ENCODE measurements at places on chromosomes 6 and 20.

GRCh38 chr6:43339168-43339567, 30.3 kb downstream of the ZNF318 start:
- no peak for DNase-seq

GRCh38 chr6:165643015-165643414, 20.0 kb downstream of the PDE10A start:
- DNase-seq = no peak

DNA sequence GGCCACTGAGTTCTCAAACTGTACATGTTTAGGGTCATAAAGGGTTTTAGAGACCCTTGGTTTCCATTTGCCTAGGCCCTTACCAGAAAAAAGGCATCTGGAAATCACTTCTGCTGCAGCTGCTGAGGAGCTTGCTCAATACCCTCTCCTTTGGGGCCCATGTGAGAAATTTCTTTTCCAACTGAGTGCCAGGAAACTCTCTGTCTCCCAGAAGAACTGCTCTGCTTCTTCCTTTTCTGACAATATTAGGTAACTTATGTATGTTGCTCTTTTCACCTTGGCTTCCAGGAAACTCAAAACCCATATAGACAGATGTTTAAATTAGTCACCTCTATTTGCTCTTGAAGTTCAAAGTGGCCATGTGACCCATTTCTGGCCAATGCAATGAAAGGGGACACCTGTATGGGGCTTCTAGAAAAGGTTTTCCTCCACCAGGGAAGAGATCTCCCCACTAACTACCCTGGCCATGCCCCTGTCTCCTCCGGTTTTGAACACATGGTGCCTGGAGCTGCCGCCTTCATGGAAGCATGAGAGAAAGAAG, 121.6 kb downstream of the PREX1 start:
- no peak for DNase-seq

DNA sequence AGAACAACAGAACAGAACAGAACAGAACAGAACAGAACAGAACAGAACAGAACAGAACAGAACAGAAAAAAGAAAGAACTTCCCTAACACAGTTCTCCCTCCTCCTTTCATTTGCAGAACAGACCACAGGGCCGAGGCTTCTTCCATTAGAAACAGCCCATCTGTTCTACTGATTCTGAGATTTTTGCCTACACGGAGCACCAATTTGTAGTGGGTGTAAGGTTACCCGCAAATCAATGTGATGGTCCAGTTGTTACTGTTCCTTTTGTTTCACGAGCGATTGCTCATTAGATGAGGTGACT, 734 bp upstream of the OGFRL1 start:
- DNase-seq = no peak

GRCh38 chr6:6843057-6843627, 254.6 kb downstream of the LY86 start:
- no peak for DNase-seq

DNA sequence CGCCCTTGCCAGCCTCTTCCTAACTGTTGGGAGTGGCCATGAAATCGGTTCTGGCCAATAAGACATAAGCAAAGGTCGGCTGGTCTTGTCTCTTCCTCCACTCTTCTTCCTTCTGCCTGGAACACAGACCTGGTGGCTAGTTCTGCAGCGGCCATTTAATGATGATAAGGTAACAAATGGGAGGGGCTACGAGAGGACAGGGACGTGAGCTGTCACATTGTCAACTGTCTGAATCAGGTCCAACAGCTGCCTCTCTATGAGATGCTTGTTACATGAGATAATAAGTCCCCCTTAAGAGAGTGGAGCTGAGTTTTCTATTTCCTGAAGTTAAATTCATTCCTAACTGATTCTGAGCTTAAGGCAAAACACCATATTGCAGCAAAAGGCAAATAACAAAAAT, 12.5 kb upstream of the TMEM242 start:
- no peak for DNase-seq

- DNase-seq = no peak
Measured at GRCh38 chr20:47202733-47203667, 153.5 kb downstream of the ZMYND8 start.

GRCh38 chr20:53202777-53203176, 230.6 kb downstream of the TSHZ2 start:
- DNase-seq = no peak

- DNase-seq = no peak
Measured at GRCh38 chr6:103675807-103676406, 1183.8 kb downstream of the HACE1 start.

GRCh38 chr20:2692886-2693285, 306 bp downstream of the EBF4 start:
- no peak for DNase-seq

- DNase-seq = no peak
Measured at GRCh38 chr6:163712981-163713380, 298.5 kb downstream of the QKI start.

- DNase-seq = no peak
Measured at GRCh38 chr20:39778847-39779604, 816.9 kb downstream of the DHX35 start.

- DNase-seq = no peak
Measured at GRCh38 chr6:90621581-90621980, 34.7 kb upstream of the MAP3K7 start.

DNA sequence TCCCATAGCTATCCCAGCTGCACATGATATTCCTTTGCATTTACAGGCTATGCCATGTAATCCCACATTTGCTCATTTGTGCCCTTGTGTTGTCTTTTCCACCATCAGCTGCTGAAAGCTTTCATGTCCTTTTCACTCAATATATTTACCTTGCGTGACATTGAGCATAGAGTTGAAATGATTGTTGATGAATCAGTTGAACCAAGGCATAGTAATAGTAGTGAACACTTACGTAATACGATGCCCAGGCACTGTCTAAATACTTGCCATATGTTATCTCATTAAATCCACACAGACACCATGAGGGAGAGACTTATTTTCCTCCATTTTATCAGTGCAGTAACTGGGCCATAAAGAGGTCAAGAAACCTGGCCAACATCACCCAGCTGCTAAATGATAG, 13.1 kb downstream of the RNF8 start:
- DNase-seq = no peak

DNA sequence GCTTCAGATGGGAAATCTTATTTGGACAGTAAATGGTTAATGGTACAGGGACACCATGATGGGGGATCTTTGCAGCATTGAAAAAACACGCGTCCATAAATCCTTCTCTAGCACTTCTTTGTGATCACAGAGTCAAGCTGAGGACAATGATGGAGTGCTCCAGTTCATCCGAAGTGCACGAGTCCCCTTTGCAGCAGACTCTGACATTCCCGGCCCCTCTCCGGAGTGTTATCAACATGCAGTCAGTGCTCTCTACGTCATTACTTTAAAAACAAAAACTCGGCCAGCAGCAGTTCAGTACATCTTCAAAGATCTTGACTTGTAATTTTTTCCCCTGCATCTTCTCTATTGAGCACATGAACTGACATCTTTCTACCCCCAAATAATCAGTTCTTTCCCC, 185.5 kb upstream of the AKAP12 start:
- DNase-seq = no peak

DNA sequence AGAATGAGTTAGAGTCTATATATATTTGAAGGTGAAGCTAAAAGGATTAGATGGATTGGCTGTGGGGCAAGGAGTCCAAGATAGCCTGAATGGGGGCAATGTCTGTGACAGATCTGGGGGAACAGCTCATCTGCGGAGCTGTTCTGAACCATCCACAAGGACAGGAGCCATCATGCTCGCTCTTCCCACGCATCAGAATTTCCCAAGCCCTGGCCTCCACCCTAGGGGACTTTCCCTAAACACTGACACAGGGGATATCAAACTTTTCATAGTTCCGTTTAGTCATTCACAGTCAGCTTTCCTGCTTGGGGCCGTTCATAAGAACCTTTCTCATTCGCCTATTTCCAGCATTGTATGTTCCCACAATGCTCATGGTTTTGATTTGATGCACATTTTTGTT, 37.6 kb upstream of the CCN6 start:
- peak; percentile 71 for DNase-seq

DNA sequence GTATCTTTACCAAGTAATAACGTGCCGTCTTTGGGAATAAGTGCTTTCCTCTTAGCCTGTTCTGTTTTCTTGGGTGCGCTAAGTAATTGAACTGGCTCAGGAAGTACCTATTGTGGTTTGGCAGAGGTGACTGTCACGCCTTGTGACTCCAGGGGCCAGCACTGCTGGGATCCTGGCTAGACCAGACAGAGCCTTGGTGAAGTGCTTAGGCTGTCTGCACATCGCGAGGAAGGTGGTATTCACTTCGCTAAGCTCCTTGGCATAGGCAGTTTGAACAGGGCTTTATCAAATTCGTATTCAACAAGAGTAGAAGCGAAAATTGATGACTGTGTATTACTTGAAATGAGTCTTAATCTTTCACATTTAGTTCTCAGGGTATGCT, 17.6 kb downstream of the PRDM1 start:
- DNase-seq = no peak

DNA sequence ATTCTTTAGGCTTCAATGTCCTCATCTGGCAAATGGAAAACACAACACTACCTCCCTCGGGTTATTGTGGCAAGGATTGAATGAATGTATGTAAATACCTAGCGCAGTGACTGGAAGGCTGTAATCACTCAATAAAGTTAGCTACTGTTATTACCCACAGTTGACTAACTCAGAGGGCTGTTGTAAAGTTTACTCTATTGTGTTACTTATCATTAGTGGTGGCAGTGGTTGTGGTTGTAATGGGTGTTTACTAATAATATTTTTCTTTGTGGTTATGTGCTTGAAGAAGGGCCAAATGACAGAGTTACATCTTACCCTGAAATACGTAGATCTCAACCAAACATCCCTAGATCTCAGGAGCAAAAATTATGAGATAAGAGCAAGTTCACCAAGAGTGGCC, 42.0 kb upstream of the PXDC1 start:
- no peak for DNase-seq

- no peak for DNase-seq
Measured at GRCh38 chr20:10654630-10655029, 19.2 kb downstream of the JAG1 start.

- DNase-seq = no peak
Measured at GRCh38 chr6:37972994-37973757, 153.6 kb downstream of the ZFAND3 start.

GRCh38 chr20:24698706-24699206, 229.3 kb downstream of the SYNDIG1 start:
- DNase-seq = no peak

DNA sequence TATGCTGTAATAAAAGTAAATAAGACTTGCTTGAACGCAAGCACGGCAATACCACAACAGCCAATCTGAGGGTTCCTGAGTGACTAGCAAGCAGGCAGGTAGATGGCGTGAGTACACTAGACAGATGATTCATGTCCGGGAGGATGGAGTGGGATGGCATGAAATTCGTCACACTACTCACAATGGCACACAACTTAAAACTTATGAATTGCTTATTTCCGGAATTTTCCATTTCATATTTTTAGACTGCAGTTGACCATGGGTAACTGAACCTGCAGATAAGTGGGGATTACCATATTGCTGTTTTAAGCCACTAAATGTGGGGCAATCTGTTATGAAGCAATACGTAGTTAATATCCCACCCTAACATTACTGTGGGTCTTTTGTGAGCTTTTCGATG, 93.6 kb upstream of the NFATC2 start:
- peak; percentile 37 for DNase-seq

GRCh38 chr6:14270925-14271788, 153.6 kb downstream of the CD83 start:
- peak; percentile 47 for DNase-seq

- DNase-seq = no peak
Measured at GRCh38 chr6:43468748-43469681, 8.4 kb upstream of the TJAP1 start.

- no peak for DNase-seq
Measured at GRCh38 chr20:36663031-36663430, 17.0 kb upstream of the SLA2 start.

GRCh38 chr6:108166664-108167448, 1.0 kb downstream of the NR2E1 start:
- no peak for DNase-seq

DNA sequence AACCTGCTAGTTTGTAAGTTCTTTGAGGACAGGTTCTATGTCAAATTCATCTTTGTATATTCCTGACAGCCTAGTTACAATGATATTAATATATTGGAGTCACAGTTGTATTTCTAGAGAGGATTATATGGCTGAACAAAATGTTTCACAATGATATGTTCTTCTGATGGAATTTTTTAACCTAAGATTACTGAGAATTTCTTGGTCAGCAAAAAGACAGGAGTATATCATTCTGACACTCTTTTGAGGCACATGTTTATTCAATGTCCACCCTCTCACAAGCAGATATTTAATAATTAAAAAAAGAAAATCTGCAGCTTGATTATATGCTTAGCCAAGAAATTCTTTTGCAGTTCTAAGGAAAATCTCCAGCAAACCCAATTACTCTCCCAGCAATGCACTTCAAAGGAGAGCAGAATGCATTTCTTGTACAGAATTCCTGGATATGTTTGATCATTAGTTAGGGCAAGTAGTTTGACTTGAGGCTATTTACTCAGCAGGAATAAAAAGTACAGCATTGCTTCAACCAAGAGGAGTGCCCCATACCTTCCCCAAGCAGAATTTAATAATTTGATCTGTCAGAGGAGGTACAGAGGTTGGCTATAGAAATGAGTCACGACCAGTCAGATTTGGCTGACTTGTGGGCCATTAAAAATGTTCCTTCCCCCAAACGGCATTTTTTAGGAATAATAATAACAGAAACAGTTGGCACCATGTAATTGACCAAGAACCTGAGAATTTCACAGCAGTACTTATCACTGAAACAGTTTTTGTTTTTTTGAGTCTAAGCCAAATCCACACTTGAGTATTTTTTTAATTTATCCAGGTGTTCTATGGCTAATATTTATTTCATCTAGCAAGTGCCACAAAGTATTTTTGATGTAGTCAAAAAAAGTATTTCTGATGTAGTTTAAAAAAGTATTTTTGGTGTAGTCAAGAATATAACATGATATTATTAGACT, 508.1 kb upstream of the FLRT3 start:
- DNase-seq = no peak

- DNase-seq = no peak
Measured at GRCh38 chr6:99467509-99468106, 42.5 kb upstream of the PNISR start.

GRCh38 chr20:49519212-49519712, 36.8 kb upstream of the KCNB1 start:
- no peak for DNase-seq

- no peak for DNase-seq
Measured at GRCh38 chr6:105941621-105942412, 144.3 kb upstream of the PRDM1 start.

DNA sequence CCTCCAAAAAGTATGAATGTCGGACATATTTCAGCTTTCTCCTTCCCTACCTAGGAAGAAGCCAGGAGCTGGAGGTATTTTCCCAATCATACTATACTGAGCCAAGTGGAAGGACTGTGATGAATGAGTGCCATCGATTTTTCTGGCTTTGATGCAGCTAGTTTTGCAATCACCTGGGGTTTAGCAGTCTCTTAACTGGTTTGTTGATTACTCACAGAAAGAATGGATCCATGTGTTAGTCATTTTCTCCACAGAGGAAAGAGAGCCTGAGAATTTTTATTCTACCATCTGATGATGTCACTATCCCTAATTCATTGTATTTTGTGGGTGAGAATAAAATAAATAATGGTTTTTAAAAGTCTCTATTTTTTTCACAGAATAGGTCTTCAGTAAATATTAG, 282.9 kb upstream of the RNF217 start:
- DNase-seq = no peak

- no peak for DNase-seq
Measured at GRCh38 chr20:59948828-59949720, 8.9 kb downstream of the FAM217B start.

Data from stimulated activated CD4-positive, alpha-beta T cell treated with anti-CD3 and anti-CD28 coated beads, Interleukin-4, amount 100 ng/mL, for 48 hours (primary cell).